ENCODE measurements at places on chromosomes 5 and 9.

GRCh38 chr5:69004676-69005075 is 89.1 kb upstream of the SLC30A5 start:
- DNase-seq = no peak

DNA sequence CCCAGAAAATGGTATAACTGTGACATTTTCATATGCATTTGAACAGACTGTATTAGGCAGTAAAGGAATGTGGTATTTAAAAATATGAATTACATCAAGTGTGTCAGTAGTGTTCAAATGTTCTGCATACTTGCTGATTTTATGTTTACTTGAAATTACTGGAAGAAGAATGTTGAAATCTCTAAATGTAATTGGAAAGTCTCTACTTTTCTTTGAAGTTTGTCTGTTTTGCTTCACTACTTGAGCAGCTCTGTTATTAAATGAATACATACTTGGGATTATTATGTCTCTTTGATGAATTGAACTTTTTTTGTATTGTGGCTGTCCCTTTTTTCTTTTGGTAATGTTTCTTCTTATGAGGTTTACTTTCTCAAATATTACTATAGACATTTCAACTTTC is 205.6 kb downstream of the TAF11L14 start:
- no peak for DNase-seq

GRCh38 chr9:128810873-128811272 is 7.4 kb upstream of the ENDOG start:
- no peak for DNase-seq

GRCh38 chr9:131330814-131331600 is 41.5 kb downstream of the PLPP7 start:
- DNase-seq = no peak

- no peak for DNase-seq
These were observed 228.7 kb upstream of the DAP start for GRCh38 chr5:10989577-10990263.

GRCh38 chr5:6506611-6507010 is 58.0 kb downstream of the UBE2QL1 start:
- DNase-seq = no peak

- no peak for DNase-seq
These were observed 72.8 kb downstream of the TLE4 start for GRCh38 chr9:79644601-79645000.

DNA sequence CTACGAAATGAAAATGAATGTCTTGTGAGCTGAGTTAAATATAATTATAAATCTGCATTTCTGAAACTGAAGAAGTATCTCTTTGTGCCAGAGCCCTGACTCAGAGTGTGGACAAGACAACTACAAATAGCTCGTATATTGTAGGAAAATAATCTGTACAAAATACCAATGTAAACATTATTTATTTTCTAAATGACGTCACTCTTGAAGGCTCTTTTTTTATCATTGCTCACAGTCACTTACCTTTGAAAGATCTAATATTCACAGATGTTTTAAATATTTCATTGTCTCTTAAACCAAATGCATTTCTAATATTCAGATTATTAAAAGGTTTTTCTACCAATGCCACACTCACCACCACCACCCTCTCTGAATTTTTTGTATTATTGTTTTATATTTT is 226.1 kb downstream of the SLCO4C1 start:
- no peak for DNase-seq

DNA sequence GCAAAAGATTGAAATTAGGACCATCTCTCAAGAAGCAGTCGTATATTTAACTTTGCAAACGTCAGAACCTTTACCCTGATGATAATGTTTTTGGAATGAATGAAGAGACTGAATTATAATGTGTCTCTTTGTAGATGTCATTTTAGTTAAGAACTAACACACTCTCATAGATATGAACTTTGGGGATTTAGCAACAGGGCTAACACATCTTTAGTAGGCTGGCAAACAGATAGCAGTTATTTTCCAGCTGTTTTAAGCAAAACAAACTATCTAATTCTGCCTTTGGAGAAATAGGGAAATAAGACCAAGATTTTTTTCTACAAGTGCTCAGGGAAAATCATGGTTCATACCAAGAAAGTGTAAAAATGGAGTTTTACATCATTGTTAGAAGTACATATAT is 469.7 kb downstream of the SPATA31D1 start:
- DNase-seq = no peak

- no peak for DNase-seq
These were observed 12.6 kb downstream of the VLDLR start for GRCh38 chr9:2634153-2634552.

DNA sequence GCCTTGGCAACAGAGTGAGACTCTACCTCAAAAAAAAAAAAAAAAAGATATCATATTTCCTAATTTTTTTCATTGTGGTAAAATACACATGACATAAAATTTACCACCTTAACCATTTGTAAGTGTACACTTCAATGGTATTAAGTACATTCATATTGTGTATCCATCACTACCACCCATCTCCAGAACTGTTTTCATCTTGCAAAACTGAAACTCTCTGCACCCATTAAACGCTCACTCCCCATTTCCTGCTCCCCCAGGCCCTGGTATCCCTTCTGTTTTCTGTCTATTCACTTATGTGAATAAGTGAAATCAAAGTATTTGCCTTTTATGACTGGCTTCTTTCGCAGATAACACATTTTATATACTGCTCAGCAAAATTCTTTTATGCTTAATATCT is 12.8 kb downstream of the LRRC8A start:
- DNase-seq = no peak

- DNase-seq = no peak
These were observed at the start of gene SHISAL2B for GRCh38 chr5:64690417-64691151. Gene SHISAL2B, plus strand, starts transcription at chr5:64690503. Its CDS starts 121 bp downstream, at chr5:64690624.

DNA sequence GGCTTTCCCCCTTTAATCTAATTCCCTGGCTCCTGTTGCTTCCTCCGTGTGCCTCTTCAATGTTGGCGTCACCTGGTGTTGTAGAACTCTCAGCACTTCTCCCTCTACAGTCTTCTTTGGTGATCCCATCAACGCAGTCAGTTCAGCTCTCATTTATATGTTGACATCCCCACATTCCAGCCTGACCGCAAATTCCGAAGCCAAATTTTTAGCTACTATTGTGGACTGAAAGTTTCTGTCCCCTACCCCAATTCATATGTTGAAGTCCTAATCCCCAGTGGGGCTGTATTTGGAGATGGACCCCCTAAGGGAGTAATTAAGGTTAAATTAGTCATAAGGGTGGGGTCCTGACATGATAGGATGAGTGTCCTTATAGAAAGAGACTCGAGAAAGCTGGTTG is 210.6 kb upstream of the ADAMTSL1 start:
- no peak for DNase-seq

- DNase-seq = peak; percentile 26
These were observed 25.8 kb downstream of the CAST start for GRCh38 chr5:96687812-96688453.

- no peak for DNase-seq
These were observed 20.3 kb downstream of the TBC1D2 start for GRCh38 chr9:98235126-98235525.

DNA sequence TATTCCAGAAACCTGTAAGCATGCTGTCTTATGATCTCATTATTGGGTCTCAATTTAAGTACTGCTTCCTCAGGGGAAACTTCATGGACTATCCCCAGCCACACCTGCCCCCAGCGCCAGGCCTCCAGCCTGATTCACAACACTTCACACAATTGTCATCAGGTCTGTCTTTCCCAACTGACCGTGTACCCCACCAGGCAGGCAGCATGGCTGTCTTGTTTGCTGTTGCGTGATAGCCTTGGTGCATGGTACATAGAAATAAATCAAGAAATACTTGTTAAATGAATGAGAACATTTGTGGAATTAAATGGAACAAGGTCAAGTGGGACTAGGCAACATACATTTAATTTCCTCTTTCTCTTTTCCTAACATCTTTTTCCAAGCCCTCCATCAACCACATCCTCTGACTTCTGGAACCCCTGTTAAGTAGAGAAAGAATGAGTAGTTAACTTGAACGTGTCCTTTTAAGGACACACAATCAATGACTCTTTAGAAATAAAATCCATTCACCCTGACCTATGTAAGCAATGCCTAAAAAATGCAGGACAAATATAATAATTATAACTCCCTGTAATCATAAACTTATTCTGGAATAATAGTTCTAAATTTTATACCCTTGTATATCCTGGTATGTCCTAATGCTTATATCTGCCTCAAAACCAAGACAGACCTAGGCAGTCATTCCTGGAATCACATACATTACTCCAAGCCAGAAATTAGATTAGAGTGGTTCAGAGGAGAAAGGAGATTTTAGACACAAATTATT is 17.2 kb upstream of the THG1L start:
- no peak for DNase-seq

DNA sequence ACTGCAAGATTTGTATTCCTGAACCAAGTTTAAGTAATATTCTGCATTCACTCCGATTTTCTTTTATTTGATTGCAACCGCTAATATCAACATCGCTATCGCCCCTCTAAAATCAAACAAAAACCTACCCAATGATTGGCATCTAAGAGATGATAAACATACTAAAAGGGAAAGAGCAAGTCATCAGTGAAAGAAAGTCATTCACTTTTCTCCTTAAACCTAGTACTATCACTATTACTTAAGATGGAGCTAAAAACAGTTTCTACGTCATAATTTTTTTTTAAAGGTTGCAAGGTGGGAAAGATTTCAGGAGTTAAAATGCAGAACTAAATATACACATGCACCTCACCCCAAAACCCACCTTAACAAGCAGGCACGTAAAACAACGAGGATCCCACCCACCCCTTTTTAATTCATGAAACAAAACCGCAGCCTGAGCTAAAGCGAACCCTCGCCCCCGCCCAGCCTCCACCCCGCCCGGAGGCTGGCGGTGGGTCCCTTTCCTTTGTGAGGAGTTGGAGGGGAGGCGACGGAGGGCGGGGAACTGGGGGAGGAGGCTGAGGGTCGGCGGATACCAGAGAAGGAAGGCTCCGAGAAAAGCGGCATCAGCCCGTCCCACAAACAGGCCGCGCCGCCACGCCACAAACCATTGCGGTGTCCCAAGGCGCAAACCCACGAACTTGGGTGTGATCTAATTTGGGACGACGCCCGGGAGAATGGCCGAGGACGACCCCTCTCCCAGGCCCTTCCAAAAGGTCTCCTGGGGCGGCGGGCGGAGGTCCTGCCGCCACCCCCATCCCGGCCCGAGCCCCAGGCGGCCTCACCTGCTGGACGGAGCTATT is 861 bp downstream of the UBQLN1 start:
- no peak for DNase-seq

GRCh38 chr5:169571355-169571754 is 12.2 kb upstream of the SPDL1 start:
- no peak for DNase-seq

DNA sequence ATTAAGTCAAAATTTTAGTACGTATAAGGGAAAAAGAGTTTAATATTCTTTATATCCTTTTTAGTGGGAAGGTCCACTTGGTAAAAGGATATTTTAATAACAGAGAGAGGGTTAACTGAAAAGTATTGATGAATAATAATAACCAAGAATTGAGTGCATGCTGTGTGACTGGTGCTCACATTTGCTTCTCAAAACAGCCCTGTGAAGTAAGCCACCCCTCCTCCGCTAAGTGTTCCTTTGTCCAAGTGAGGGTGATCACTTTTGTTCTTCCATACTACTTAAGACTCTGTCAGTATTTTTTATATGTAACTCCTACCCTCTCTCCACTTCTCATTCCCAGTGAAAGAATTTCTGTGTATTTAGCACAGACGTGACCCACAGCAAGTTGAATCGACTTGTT is 51.5 kb downstream of the SLC44A1 start:
- DNase-seq = no peak

- no peak for DNase-seq
These were observed 13.0 kb downstream of the DNAJC18 start for GRCh38 chr5:139426203-139426885.

DNA sequence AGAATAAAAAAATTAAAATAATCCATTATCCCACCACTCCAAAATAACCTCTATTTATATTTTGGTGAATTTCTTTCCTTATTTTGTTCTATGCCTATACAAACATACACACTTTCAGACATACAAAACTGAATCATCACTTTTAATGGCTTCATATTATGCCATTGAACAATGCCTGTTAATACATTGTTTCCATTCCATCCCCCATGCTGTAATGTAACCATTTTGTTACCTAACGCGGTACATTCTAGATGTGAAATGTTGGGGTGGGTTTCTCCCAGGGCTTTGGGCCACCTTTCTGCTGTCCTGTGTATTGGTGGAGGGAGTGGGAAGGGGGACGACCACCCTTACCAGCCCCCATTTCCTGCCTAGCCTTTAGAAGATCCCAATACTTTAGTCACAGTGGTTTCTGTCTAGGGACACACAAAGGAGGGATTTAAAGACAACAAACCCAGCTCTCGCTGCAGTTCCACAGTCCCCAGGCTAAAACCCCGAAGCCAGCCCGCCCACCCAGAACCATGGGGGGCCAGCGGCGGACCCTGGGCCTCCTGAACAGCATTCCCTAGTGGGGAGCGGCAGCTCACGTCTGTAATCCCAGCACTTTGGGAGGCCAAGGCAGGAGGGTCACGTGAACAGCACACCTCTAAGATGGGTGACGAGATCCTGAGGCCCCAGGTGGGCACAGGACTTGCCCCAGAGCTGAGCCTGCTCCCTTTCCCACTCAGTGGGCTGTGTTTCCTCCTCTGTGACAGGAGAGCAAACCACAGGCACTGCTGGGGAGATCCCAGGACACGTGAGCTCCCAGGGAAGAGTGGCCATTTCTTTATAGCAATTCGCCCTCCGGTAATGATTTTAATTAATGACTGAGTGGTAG is 56.9 kb upstream of the STXBP1 start:
- no peak for DNase-seq

DNA sequence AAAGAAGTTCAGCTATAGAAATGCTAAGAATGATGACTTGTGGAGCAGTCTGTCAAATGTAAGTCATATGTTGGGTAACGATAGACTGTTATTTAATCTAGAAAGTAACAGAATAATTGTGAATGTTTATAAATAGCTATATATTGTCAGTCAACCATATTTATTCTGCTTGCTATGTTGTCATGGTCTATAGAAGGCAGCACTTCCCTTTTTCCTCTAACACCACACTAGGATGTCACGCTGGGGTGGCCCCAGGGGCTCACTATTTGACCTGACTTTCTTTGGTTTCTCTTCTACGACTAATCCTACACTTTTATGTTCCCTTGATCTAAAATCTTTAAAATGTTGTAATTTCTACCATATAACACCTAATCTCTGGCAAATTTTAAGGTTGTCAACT is 20.5 kb downstream of the ERAP2 start:
- DNase-seq = no peak

DNA sequence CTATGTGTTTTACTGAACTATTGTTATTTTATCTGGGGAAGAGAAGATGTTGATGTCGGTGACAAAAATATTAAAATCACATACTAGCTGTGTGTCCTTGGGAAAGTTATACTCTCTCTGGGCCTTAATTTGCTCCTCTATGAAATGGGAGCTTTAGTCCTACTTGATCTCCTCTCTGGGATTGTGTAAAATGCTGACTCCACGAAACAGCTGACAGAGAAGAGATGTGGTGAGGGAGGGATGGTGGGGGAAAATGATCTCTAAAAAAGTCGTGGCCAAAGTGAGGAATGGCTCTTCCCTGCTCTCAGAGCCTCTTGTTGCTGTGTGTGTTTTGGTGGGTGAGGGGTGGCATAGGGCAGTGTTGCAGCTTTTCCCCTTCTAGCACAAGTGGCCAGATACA is 173.7 kb downstream of the MELK start:
- DNase-seq = no peak
